Foreskin melanocyte (primary cell): ENCODE measurements at places on chromosomes 3 and 15.

DNA sequence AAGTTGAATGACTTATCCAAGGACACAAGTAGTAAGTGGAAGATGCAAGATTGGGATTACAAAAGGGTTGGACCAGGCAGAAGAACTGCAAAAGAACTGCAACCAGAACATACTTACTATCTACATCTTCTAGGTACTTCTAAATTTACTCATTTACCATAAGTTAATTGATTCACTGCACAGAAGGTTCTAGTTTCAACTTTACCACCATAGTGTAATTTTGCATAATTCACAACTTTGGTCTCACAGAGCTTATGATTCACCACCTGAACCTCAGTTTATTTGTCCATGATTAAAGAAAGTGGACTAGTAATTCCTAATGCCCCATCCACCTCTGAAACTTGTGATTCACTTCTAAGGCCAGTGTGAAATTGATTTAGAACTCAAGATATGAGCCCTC is 236.8 kb upstream of the UBE2E2 start:
- no peak for DNase-seq

DNA sequence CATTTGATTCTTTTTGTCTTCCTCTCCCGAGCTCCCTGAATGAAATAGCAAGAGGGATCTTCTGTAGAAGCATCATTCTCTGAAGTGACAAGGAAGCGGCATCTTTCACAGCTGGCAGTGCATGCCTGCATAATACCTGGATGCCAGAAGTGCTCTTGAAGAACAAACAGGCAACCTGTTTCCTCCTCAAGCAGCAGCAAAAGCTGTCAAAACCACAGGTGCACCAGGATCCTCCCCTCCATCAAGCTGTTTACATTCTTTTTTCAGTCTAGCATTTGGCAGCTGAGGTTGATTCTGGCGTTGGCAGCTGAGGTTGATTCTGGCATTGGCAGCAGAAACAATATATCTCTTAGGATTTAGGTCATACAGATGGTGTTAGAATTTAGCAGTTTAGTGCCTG is 979.0 kb downstream of the TUSC7 start:
- DNase-seq = no peak

- no peak for DNase-seq
Observed at GRCh38 chr3:32147933-32148332, 41.5 kb downstream of the GPD1L start.

DNA sequence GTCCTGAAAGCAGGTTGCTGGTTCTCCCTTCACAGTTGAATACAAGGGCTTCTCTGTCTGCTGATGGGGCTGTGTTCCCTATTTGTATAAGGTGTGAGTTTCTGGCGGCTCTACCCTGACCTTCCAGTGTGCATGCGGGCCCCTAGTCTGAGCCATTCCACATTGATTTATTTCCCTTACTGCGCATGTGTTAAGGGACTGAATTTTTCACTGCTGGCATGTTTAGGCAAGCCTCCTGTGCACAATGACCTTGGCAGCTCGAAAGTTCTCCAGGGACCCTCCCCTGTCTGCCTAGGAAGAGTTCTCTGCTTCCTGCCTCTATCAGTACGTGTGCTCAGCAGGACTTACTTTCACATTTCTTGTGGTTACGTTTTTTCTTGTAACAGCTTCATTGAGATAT is 11.4 kb downstream of the TRAK1 start:
- DNase-seq = no peak

DNA sequence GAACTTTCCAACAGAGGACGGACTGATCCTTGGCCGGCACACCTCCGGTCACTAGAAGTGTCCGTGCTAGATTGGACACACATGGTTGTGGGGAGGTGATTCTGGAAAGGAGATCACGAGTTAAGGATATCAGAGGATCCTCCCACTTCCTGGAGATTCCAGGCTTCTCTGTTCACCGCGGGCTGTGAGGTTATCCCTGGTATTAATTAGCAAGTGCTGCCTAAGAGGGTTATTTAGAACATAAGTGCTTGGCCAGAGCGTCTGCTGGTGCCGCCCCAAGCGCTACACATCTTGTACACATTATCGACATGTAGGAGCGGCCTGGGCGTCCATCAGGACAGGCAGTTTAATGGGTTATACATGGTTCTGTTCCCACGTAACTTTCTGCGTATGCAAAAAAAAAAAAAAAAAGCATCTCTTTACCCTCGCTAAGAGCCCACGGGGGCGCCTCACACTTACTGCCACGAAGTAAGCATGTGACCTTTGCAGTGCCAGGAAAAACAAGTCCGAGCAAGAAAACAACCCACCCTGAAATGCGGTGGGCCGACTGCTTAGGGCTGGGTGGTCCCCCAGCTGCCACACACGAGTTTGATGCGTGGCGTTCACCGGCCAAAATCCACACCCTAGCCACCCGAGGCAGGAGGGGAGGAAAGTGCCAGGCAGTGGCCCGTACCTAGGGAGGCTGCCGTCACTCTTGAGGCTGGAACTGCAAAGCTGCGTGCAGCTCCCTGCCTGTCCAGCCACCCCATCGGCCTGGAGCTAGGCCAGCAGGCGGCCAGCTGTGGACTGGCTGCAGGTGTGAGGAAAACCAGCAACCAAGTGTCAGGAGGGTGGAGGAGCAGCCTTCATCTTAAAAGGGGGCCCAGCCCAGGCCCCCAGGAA is 78.0 kb downstream of the CPN2 start:
- peak; percentile 33 for DNase-seq

- DNase-seq = no peak
Observed at GRCh38 chr3:174191380-174191779, 667.8 kb upstream of the NAALADL2 start.

DNA sequence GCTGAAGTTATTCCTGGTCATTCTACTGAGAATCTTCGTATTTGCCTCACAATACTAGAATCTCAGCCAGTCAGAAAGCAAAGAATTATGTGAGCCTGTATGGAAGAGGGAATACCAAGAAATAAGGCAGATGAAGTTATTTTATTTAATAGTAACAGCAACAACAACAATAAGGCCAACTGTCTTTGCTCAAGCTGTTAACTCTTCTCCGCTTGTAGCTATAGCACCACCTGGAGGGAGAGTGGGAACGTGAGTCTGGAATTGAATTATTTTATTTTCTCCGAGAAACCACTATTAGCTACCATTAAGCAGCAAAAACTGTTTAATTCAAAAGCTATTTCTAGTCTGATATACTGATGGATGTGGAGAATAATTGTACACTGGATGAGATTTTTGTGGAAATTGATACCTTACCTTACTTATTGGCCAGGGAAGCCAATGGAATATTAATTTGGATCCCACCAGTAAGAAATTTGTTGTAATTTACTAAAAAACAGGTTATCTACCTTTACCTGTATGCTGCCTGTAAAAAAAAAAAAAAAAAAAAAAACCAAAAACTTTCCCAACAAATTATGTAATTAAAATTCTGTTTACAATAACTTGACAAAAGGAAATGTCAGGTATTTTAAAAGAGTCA is 50.1 kb downstream of the CALML4 start:
- DNase-seq = peak; percentile 36

DNA sequence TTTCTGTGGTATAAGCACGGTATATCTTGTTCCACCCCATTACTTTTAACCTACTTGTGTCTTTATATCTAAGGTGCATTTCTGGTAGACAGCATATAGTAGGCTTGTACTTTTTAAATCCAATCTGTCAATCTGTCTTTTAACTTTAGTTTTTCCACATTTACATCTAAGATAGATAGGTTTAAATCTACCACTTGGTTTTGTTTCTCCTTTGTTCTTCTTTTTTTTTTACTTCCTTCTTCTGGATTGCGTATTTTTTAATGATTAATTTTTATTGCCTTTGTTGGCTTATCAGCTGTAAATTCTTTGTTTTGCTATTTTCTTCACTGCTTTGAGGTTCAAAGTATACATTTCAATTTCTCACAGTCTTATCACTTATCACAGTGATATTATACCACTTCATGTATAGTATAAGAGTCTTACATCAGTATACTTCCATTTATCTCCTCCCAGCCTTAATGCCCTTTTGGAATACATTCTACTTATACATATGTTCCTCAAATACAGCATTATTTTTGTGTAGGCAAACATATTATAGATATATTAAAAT is 31.0 kb downstream of the IQCB1 start:
- DNase-seq = no peak

DNA sequence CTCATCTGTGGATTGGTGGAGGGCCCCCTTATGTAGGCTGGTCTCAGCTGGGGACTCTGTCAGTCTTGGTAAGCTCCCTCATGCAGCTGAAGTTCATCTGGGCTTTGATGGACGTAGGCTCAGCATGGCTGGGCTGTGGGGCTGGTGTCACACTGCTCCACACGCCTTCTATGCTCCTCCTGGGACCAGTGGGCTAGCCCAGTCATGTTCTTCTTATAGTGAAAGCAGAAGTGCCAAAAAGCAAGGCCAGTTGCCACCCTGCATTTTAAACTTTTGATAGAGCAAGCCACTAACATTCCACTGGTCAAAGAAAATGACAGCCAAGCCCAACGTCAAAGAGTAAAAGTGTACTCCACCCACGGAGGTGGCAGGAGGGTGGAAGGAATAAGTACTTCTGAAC is 165.5 kb downstream of the MEX3B start:
- no peak for DNase-seq

DNA sequence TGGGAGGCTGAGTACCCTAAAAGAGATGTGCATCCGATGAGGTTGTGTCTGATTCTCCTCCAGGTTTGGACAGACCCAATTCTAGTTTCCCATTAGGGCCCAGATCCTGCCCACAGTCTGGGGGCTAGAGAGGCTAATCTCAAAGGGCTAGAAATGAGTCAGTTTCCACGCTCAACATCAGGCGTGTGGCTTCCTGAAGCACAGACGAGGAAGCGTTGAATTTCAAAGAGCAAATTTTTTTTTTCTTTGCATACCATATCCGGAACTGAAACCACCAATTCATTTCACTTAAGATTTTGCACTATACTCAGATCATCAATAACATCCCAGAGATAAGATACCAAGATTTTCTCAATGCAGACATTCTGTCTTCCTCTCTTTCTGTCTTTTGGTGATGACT is 173.8 kb upstream of the BCL6 start:
- no peak for DNase-seq

- DNase-seq = no peak
Observed at GRCh38 chr3:130956721-130957120, 62.8 kb downstream of the ATP2C1 start.
